Activated T-helper 2 cell treated with anti-CD3 and anti-CD28 coated beads, Interferon-gamma antibody, Interleukin-2, Interleukin-4, amounts not matched to agents 10 μg/mL and 5 μg/mL and 100 μg/mL, durations not matched to agents 14 hours and 24 hours and 36 hours (primary cell): ENCODE measurements at places on chromosomes 16 and 17.

DNA sequence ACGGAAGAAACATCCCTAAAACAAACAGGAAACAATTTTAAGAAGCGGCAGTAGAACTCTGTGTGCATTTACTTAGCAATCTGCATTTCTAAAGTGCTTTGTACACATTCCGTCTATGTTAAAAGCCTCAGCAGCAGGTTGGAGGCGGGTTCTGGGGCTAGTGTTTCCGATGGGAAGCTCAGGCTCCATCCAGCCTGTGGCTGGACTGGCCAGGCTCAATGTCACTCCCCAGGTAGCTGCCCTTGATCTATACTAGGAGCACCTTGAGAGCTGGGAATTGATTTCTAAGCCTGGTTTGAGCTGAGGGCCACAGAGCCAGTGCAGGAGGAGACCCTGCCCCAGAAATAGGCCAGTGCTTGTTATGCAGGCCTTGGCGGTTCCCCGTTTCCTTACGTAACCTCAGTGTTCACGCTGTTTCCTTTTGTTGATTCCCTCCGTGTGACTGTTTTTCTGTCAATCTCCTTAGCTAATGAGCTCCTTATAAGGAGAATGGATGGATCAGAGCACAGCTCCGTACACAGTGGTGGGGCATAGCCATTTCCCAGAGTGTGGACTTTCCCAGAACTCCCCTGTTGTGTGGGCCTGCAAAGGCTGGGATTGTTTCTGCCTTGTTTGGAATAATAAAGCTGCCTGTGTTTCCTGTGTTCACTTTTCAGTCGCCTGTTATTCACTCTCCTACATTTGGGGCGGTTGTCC, 21.4 kb downstream of the ADORA2B start:
- DNase-seq = no peak

DNA sequence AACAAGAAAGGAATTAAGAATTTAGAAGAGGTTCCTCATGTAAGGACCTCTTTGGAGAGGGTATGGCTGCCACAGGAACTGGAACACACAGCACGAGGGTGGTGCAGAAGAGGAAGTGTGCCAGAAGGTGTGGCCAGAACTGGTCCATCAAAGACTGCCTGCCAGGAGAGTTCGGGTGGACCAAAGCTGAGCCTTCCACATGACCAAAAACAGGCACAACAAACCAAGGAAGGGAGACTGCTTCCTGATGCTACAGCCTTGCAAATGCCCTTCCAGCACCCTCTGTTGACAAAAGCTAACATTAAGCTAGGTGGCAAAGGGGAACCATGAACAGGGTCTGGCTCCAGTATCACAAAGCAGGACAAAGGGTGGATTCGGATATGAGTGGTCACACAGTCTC, 125.8 kb upstream of the TMEM97 start:
- no peak for DNase-seq

GRCh38 chr16:87017371-87018012, 299.7 kb downstream of the C16orf95 start:
- no peak for DNase-seq

- DNase-seq = no peak
Observed at GRCh38 chr17:917391-917811, 62.2 kb downstream of the NXN start.

- no peak for DNase-seq
Observed at GRCh38 chr16:50668368-50669008, 12.6 kb downstream of the SNX20 start.

GRCh38 chr16:7231762-7232161, 100.9 kb upstream of the RBFOX1 start:
- DNase-seq = no peak

GRCh38 chr16:23491490-23492391, 18.6 kb downstream of the GGA2 start:
- DNase-seq = no peak

DNA sequence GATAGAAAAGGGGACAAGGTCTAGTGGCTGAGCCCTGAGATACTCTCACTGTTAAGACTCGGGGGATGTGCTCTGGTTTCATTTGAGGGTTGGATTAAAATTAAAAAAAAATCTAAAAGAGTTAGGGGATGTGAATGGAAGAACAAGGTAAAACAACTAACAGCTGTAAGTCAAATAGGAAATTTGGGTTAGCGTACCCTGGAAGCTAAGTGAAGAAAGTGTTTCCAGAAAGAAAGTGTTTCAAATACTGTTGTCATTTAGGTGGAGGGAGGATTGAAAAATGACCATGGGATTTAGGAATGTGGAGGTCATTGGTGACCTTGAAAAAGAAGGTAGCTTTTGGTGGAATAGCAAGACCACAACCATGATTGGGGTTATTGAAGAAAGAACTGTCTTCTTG, 37.7 kb downstream of the PPM1D start:
- no peak for DNase-seq

GRCh38 chr16:85635545-85636140, 22.5 kb downstream of the GSE1 start:
- DNase-seq = no peak

- peak; percentile 18 for DNase-seq
Observed at GRCh38 chr16:83137326-83137781, 510.6 kb downstream of the CDH13 start.

DNA sequence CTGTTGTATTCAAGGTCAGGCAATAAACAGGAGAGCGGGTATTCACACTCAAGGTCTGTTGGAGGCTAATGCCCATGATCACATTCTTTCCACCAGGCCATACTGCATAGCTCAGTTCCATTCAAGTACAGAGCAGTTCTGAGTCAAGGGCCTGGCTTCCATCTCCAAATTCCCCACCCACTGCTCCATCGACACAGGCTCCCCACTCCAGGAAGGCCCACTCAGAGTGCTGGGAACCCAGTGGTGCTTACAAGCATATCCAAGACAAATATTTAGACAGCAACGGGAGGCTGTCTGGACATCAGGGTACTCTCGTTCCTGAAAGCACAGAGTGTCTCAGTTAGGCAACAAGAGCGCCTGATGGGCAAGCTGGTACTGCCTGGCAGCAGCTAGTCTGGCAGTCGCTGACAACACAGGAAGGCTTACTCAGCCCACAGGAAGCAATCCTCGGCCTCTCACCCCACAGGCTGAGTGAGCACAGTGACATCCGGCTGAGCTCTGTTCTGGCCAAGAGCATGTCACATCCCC, 40.9 kb downstream of the RFFL start:
- DNase-seq = peak; percentile 63

GRCh38 chr17:17172990-17173389, 33.1 kb downstream of the PLD6 start:
- no peak for DNase-seq

DNA sequence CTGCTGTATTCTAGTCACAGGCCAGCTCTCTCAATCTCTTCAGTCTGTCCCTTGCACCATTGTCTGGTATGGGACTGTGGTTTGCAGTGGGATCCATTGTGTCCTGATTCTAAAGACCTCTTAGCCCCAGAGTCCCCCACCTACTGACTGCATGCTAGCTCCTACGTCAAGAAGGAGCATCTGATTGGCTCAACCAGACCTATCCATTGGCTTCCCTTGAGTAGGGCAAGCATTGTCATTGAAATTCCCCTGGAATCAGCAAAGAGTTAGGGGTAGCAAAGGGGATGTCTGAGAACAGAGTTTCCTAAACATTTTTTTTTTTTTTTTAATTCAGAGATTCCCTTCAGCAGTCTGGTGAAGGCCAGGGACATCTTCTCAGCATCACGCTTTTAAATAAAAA, 175.3 kb upstream of the MPHOSPH6 start:
- no peak for DNase-seq

DNA sequence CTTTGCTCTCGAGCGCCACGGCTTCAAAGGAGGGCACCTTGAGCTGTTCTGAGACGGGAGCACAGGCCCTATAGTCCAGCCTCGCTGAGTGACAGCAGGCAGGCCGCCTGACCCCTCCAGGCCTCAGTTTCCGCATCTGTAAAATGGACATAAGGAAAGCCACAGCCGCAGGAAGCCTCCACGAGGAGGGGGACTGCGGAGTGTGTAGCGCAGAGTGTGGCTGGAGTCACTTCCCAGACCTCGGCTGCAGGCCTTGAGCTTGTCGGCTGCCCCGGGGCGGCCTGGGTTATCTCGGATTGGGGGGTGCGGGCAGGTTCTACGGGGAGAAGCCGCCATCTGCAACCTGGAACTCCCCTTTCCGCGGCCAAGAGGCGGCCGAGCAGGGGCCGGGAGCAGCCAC, 40.8 kb downstream of the ZFPM1 start:
- no peak for DNase-seq

- DNase-seq = no peak
Observed at GRCh38 chr17:21460358-21460757, 84.2 kb downstream of the KCNJ12 start.

DNA sequence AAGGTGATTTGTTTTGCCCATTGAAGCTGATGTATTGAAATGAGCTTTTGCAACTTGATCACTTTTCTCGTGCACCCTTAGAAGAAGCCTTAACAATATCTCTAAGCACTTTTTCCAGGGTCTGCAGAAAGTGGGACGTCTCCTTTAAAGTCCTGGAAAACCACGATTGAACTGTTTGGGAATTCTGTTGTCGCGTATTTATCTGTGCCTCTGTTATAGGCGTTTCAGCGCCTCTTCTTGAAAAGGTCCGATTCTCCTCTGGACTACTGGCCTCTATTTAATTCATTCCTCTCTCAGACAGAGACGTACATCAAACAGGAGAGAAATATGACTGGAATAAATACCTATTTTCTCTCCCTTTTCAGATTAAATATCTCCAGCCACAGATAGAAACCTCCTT, 262.4 kb upstream of the PSMD7 start:
- no peak for DNase-seq

- DNase-seq = no peak
Observed at GRCh38 chr17:29840884-29841283, 89.1 kb downstream of the SSH2 start.

DNA sequence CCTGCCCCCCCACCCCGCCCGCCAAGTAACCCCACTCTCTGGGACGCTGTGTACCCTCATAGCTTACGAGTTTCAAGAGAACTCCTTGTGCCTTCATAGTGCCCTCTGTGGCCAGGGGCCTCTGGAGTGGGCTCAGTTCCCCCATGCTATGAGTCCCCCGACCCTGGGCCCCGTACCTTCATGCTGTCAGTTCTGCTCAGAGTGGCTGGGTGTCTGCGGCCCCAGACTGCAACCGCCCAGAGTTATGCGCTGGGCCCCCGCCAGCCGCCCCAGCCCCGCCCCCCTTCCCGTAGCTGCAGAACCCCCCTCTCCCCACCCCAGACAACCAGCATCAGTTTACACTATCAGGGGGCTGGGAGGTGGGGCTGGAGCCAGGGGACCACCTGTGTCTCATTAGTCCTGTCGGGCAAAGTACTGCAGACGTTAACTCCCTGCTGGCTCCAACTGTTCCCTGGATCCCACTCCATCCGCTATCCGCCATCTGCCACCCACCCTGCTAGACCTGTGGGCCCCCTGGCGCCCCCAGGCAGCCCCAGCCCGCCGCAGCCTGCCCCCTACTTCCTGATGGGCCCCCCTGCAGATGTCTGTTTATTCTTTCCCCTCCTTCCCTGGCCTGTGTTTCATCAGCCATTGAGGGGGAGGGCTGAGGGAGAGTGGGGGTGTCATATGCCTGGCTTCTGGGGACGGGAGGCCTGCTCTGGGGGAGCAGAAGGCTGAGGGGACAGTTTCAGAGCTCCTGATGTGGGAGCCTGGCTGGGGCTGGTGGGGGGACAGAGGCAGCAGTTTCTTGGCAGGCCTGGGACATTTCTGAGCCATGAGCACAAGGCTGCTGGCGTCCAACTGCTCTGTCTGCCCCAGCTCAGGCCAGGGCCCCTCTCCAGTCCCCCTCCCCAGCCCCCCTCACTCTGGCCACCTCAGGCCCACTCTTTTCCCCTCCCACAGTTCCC, at the start of gene MFAP4:
Gene MFAP4 (minus strand): TSS at position 217 of the 947 bp plus-strand sequence. CDS start 35 bp downstream, at position 182.
- DNase-seq = no peak

DNA sequence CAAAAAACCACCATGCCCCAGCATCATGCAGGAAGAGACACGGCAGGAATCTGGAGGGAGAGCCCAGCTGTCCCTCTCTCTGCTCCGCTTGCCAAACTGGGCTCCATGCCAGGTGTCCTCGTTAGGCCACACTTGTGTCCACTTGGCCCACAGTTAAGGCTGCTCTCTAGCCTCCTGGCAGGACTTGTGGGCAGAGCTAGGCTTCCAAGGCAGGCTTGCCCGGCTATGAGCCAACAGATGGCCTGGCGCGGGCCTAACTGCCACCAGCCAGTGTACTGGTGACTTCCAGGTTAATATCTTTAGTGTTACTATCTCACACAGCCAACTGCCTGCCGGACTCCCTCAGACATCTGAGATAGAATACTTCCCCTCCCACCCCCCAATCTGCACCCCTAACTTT, 10.6 kb downstream of the ATP6V0D1 start:
- no peak for DNase-seq

GRCh38 chr17:49574945-49575678, 559 bp upstream of the NXPH3 start:
- DNase-seq = no peak

GRCh38 chr17:38559051-38559879, 46.5 kb downstream of the SRCIN1 start:
- peak; percentile 80 for DNase-seq

- no peak for DNase-seq
Observed at GRCh38 chr17:75895370-75896155, 1.2 kb downstream of the TRIM65 start.

- no peak for DNase-seq
Observed at GRCh38 chr17:10447026-10447931, 22.1 kb downstream of the MYH4 start.

- no peak for DNase-seq
Observed at GRCh38 chr16:9097266-9098219, 6.1 kb downstream of the HAPSTR1 start.

- no peak for DNase-seq
Observed at GRCh38 chr17:38512473-38513058, 84.3 kb downstream of the ARHGAP23 start.

- DNase-seq = no peak
Observed at GRCh38 chr17:9389111-9389527, 186.5 kb downstream of the STX8 start.

DNA sequence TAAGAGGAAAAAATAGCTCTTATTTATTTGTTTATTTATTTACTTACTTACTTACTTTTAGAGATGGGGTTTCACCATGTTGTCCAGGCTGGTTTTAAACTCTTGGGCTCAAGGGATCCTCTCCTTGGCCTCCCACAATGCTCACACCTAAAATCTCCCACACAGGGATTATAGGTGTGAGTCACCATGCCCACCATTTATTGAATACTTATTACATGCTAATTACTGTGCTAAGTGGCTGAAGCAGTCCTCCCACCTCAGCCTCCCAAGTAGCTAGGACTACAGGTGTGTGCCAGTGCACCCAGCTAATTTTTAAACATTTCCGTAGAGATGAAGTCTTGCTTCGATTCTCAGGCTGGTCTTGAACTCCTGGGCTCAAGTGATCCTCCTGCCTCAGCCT, 11.0 kb upstream of the ITGB3 start:
- DNase-seq = no peak

- DNase-seq = no peak
Observed at GRCh38 chr16:75244844-75245758, 6.3 kb downstream of the BCAR1 start.

- DNase-seq = no peak
Observed at GRCh38 chr17:9427465-9428315, 147.9 kb downstream of the STX8 start.

GRCh38 chr17:82536512-82537201, 17.1 kb downstream of the FOXK2 start:
- DNase-seq = no peak
